ENCODE measurements at places on chromosomes 1 and 21.

GRCh38 chr1:244209955-244210354, 158.9 kb downstream of the ZBTB18 start:
- no peak for DNase-seq

DNA sequence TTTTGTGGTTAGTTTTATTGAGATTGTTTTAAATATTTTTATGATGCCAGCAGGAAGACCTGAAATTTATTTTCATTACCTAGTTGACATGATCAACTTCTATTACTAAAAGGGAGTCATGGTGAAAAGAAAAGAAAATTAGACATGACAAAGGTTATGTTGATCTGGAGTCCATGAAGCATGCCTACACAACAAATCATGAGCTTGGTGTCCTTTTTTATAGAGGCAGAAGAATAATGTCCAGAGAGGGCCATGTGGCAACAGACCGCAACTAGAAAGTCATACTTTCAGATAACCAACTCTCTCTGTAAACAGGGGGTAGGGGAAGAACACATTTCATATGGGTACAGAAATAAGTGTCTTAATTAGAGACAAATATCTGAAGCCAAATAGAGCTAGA, 175.5 kb upstream of the HOOK1 start:
- DNase-seq, result no peak

DNA sequence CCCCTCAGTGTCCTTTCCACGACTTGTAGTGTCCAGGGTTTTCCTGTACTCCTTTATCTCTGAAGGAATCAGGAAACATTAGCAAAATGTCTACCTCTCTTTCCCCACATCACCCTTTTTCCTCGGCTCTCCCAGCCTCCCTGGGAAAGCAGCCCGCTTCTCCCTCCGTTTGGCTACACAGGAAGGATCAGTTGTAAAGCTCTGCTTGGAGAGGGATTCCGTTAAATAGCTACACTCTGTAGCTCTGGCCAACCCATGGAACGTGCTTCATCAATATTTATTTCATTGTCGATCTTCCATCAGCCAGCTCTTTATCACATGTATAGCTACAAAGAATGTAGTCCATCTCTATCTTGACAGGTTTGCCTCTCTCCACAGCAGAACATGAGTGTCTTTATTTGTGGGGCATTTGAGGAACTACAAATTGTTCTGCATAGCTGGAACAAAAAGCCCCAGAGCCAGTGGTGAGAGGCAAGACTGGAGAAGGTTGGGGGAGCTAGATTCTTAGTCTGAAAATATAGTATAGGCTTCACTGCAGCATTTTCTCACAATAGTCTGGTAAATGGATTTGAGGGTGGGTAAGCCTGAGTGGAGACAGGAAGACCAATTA, 191.8 kb downstream of the SLC35F3 start:
- no peak for DNase-seq

GRCh38 chr1:204323887-204324286, 35.8 kb downstream of the PLEKHA6 start:
- no peak for DNase-seq

DNA sequence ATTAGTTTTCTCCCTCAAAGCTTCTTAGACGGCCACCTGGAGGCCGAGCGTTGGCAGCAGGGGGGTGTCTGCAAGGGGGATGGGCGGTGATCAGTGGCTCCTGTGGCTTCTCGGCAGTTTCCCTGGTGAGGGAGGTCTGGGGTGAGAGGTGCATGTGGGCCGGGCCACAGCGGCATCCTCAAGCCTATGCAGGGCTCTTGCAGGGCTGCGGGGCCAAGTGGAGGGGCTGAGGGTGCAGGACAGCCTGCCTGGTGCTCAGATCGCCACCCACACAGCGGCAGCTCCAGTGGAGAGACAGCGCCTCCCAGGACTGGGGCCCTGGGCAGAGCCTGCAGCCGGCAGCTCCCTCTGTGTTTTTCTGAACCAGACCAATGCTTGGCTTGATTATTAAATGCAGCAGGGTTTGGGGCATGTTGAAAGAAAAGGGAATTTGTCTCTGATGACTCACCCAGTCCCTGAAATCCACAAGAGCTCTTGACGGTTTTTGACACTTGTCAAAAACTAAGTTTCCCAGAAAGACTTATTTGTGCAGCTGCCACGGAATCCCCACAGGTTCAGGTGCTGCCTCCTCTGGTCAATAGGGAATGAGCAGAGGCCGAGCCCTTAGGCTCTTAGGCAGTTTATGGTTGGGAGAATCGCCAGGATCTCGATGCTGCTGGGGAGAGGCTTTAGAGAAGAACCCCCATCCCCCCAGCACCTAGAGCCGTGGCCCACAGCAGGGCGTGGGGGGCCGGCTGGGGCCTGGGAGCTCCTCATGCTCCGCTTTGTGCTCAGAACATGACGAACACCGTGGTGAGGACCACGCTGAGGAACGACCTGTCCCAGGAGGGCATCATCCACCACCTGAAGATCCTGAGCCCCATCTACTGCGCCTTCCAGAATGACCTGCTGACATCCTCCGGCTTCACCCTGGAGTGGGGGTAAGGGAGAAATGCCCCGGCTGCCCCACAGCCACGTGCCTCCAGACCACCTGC, 54.7 kb downstream of the UMODL1 start:
- no peak for DNase-seq
